AML-193 (cell line): ENCODE measurements at places on chromosomes 7 and 10.

DNA sequence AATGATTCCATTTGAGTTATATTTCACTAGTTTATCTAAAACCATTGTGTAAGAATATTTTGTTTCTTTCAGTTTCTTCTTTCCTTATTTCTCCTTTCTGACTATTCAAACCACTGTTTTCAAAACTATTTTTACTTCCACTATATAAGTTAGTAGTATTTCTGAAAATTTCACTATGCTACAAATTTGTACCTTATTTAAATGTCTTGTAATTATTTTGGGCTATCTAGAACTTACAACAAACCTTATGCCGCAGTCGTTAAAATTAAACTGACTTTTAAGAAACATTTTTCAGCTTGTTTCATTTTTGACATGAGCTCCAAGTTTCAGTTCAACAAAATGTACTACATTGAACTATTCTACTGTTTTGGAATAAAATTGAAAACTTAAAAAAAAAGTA is 1.8 kb downstream of the TFEC start:
- no peak for DNase-seq

- DNase-seq, result no peak
Observed at GRCh38 chr7:45073031-45073785, 15.6 kb downstream of the NACAD start.

DNA sequence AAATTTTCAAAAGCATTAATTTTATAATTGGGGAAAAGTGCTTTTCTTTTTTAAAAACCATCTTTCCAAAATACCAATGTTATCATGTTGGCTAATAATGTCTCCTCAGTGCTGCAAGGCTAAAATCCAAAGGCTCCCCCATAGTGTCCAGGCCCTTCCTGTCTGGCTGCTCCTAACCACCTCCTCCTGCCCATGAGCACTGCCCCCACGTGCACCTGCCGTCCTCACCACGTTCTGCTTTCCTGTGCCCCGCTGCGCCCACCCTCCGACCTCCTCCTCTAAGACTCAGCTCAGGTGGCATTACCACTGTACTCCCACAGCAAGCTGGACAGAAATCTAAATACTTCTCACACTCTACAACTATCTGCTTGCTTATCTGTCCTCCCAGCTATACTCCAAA is 17.7 kb downstream of the PAXIP1 start:
- no peak for DNase-seq

GRCh38 chr10:114118514-114118913 is 55.5 kb downstream of the CCDC186 start:
- no peak for DNase-seq
